Endothelial cell of umbilical vein (primary cell): ENCODE measurements at places on chromosomes 13 and 19.
A peak's percentile ranks its signal among the peaks of the same experiment; 100 is the strongest.

DNA sequence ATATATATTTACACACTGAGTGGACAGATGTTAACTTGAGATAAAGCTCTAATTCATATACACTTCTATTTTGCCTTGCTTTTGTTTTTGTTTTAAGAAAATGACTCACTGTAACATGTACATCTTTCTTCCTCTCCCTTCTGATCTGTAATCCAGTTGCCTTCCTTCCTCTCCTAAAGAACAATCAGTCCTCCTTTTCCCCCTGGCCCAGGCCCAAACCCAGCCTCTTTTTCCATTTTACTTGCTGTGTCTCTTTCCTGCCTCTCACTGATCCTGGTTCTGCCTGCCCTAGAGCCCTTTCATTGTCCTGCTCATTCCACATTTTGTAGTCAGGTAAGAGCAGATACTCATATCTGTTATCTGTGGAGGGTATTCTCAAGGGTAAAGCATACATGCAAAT is 50.8 kb downstream of the ZAR1L start:
- DNase-seq: peak; percentile 98

- DNase-seq: no peak
Observed at GRCh38 chr13:28282451-28282850, 144.1 kb downstream of the PAN3 start.

- no peak for DNase-seq
Observed at GRCh38 chr13:114121496-114122126, 10.8 kb downstream of the RASA3 start.

DNA sequence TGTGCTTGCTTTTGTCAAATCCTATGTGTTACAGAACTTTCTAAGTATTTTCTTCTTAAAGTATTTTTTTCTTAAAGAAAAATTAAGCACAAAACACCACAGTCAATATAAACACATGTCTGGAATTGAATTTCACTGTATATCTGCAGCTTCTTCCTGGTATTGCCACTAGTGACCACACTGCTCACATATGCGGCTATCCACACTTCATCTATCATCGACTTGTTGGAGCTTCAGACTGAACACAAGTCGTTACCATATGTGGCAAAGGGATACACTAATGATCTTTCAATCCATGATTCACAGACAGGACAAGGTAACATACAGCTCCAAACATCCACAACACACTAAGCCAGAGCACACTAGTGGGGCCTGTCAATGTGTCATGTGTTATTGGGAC is 498.4 kb upstream of the ARGLU1 start:
- DNase-seq: no peak

DNA sequence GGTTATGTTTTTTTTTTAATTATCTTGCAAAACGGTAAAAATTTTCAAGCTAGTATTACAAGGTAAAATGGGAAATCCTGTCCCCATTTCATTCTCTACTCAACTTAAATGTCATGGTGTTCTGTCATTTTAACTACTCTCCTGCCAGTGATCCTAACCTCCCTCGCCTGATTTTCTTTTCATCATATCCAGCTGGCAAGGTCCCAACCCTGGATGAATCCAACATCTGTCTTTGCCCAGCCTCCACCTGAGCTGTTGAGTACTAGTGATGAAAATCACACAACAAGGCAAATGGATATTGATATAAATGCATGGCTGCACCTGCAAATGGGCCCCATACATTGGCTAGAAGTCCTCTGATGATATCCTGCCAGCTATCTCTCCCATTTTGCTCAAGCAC is 6.9 kb upstream of the CDK8 start:
- no peak for DNase-seq

DNA sequence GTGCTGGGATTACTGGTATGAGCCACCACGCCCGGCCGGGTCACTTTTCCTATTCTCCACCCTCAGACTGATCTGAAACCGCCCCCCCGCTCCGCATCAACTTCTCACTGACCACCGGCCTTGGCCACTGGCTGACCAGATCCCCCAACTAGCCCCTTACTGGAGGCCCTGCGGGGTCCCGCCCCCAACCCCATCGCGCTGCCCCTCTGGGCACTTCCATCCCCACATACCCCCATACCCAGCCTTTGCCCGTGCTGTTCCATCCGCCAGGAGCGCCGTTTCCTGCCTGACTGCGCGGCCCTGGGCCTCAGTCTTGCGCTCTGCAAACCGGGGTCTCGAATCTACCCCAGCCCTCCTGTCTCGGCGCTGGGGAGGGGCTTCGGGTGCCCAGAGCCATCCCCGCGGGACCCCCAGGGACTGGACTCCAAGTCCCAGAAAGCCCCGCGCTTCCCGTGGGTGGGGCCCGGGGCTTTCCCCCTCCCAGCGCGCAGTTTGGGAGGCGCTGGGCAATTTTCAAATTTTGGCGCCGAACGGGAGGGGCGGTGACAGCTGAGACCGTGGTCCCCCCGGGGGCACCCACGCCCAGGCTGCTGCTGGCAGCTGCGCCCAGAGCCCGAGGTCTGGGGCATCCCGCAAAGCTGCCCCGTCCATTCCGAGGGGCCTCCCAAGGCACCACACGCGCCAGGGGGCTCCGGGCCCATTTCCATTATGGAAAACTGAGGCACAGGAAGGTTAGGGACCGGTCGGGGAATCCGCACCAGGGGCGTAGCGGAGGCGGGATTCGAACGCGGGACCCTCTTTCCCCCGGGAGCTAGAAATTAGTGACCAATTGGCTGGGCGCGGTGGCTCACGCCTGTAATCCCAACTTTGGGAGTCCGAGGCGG is 5.2 kb upstream of the LMNB2 start:
- peak; percentile 71 for DNase-seq

GRCh38 chr19:58007285-58007684 is 4.7 kb upstream of the ZNF606 start:
- DNase-seq: no peak

GRCh38 chr13:107834717-107835116 is 380.6 kb downstream of the LIG4 start:
- DNase-seq: no peak

GRCh38 chr13:30371649-30372265 is 50.5 kb upstream of the UBE2L5 start:
- DNase-seq: peak; percentile 36

GRCh38 chr19:19280561-19280960 is 7.5 kb upstream of the TM6SF2 start:
- no peak for DNase-seq

DNA sequence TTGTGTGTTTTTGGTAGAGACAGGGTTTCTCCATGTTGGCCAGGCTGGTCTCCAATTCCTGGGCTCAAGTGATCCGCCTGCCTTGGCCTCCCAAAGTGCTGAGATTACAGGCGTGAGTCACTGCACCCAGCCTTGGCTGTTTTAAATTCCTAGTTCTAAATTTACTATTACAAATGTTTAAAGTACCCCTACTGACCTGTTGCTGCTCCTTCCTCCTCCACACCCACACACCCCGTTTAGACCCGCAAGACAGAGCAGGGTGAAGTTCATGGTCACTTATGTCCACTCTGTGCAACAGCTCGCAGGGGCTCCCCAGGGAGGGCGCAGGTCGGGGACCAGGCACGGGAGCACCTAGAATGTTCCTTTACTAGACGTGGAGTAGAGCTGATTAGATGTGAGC is 28.7 kb downstream of the TMEM161A start:
- no peak for DNase-seq

- DNase-seq: peak; percentile 65
Observed at GRCh38 chr13:109273326-109273751, 513.0 kb downstream of the IRS2 start.

DNA sequence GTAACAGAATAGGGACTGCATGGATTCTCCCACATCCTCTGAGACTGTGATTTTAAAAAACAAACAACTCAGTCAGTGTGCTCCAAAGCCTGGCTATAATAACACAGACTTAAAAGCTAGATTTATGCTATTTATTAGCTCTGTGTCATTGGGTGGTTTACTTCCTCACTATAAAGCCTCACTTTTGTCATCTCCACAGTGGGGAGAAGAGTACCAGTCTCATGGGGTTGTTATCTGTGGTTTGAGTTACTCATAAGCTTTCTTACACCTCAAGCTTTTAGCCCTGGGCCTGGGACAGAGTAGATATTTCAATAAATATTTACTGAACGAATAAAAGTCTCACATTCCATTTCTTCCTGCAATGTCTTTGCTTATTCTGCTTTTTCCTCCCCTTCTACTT is 5.3 kb downstream of the RNASEH2B start:
- no peak for DNase-seq

DNA sequence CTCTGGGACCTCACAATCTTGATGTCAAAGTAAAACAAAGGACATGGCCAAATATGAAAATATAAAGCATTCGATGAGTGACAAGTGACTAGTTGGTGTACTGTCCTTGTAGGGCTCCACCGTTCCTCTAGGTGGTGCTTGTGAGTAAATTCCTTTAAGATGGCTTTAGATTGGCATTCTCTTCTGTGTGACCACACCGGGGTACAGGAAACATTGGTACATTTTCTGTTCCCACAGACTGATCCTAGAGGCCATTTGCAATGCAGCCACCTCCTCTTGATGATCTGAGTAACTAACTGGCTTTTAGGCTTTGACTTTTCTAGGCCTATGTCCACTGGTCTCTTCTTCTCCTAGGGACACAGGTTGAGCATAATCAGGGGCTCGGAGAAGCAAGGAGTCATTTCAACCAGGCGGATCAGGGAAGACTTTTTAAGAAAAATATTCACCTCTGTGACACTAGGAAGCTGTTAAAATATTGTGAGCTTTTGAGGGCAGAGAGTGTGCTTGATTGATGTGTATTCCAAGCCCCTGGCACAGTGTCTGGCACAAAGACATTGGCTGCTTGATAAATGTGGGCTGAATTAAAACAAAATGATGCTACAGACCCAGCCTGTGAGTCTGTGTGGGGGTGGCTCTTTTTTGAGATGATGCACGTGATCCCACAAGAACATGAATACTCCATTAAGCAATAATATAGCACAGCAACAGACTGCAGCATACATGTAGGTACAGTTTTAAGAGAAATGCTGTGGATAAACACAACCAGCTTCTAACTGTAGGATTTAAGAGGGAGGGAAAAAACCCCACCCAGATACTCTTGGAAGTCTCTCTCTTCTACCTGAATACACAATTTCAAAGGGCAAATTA is 21.0 kb downstream of the EPSTI1 start:
- DNase-seq: peak; percentile 59

- no peak for DNase-seq
Observed at GRCh38 chr19:51440846-51441409, 17.3 kb downstream of the SIGLEC8 start.

DNA sequence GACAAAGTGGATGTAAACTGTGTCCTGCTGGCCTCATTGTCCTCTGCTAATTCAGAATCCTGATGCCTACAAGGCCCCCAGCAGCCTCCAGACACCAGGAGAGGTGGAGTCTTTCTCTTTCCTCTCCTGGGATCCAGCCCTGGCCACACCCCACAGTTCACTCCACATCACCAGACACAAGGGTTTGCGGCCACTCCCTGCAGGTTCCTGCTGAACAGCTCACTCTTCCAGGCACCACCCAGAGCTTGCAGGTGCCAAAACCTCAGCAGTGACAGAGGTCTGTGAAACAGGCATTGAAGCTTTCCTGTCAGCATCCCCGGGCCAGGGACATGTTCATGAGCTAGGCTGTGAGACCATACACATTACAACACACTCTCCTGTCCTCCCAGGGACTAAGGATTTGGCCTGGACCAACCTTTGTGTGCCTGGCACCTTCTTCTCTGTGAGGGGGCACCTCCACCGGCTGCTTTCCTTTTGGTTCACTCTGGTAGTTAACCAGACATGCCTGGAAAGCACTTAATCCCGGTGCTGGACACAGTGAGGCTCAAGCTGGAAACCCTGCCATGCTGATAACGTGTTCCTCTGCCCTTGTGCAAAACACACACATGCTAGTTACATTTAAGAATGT is 11.1 kb upstream of the ATP12A start:
- no peak for DNase-seq

- peak; percentile 12 for DNase-seq
Observed at GRCh38 chr19:32676186-32676894, 692 bp downstream of the RGS9BP start.

DNA sequence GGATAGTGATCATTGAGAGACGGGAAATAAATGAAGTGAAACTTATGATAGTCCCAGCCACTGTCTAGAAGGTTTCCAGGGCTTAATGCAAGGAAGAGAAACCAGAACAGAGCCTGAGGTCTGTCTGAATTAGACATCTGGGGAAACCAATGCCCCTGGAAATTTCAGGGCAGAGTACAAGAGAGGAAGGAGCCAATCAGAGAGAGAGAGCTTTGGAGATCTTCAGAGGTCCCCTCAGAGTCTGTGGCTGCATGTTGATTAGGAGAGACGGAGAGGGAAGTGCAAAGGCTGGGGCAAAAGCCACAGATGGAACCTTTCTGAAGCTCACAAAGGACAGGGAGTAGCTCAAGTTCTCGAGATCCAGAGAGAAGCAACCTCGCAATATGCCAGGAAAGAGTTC is 378.0 kb downstream of the DNAJC15 start:
- DNase-seq: no peak

DNA sequence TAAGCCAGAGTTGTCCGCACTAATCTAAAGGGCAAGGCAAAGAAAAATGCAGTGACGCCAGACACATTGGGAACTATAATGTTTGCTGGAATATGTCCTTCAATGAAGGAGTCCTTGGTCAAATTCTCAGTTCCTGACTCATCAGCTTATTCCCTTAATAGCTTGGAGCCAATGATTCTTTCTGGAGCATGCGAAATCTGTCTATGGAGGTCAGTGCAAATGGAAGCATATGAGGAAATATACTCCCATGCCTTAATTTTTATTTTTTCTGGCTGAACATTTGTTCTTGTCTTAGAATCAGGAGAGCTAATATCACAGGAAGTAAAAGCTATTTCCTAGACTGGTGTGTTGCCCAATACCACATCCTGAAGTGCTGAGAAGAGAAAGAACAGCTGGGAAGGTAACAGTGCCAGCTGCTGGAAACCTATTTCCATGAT is 289.8 kb upstream of the SPRY2 start:
- DNase-seq: peak; percentile 85

- DNase-seq: no peak
Observed at GRCh38 chr19:718251-718951, 9.7 kb downstream of the PALM start.

DNA sequence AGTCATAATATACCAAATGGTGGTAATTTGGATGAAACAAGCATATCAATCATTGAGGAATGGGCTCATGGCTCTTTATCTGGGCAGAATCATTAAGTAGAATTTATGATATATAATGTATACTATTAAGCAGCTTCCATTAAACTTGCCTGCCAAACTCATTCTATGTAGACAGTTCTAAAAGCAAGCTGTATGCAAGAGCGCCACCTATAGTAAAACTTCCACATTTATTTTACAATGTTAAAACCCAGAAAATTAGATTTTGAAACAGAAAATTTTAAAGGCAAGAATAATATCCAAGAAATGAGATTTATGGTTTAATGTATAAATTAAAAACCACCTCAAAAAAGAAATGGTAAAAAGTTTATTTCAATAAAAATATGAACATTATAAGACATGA is 161.5 kb downstream of the MZT1 start:
- peak; percentile 25 for DNase-seq
